Mesothelial cell of epicardium (in vitro differentiated cells): ENCODE measurements at places on chromosomes 12 and 14. TPM values are rescaled to one million over a fixed set of nuclear protein-coding genes. Genes with fewer than 3 reads are reported as not detected.

- DNase-seq = no peak
Observed at GRCh38 chr12:107650977-107651376, 34.6 kb upstream of the PWP1 start.

DNA sequence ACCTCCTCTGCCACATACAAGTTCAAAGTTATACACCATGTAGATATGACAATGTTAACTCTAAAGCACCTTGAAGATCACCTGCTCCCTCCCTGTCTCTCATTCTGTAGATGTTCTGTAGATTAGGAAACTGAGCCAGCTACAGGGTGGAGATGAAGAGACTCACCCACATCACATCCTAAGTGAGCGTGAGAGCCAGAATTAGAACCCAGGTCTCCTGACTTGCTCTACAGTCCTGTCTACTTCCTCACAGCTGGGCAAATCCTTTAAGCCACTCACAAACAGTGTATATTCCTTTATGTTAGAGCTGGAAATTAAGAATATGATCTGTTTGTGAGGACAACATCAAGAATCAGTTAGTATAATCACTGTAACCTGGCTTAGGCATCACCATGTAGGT is 1.8 kb downstream of the APPL2 start:
- DNase-seq = no peak

SLC17A8 gene
- 0.40 to 0.66 TPM (median 0.61 TPM) in 3 replicates for total RNA-seq

OR10G3 gene
- not detected in 3 replicates for total RNA-seq

DNA sequence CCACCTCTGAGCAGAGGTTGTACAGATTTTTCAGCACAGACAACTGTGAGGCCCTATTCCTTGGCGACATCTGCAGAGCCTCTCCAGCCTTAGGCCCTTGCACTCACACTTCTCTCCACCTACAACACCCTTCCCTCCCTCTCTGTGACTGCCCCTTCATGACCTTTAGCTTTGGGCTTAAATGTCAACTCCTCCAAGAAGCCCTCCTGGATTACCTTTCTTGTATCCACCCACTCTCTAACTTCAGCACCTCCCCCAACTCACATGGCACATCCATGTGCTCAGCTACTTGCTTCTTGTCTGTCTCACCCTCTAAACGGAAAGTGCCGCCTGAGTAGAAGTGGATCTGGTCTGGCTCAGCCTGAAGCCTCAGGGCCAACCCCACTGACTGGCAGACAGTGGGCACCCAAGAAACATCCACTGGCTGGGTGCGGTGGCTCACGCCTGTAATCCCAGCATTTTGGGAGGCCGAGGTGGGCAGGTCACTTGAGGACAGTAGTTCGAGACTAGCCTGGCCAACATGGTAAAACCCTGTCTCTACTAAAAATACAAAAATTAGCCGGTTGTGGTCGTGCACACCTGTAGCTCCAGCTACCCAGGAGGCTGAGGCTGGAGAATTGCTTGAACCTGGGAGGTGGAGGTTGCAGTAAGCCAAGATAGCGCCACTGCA is 22.1 kb downstream of the TRPV4 start:
- DNase-seq = no peak

DNA sequence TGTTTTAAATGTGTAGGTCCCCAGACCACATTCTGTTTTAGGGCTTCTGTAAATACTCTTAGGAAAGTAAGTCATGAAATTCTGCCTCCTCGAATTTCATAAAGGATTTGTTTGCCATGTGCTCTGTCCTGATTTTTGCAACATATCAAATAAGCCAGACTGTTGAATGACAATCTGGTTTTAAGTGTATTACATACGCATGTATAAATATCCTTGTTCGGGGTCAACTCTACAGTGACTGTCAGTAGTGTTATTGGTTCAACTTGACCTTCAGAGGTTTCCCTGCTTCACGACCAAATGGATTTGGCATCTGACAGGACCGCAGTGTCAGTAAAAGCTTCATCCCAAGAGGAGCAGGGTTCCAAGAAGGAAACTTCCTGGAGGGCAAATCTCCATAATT is 52.7 kb downstream of the PPM1A start:
- no peak for DNase-seq

DNA sequence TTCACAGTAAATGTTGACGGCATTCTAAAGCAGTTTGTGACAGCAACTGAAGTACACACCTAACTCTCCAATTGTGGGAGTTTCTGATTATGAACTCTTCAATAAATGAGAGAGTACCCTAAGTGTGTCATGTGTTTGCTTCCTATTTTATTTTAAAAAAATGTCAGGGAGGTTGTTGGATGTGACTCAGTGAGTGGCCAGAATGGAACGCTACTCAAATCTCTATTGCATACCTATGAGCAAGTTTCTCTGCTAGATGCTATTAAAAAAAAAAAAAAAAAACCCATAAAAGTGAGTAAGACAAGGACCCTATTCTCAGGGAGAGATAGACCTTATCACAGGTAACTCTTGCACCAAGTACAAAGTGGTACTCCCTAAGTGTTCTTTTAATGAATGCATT is 256.6 kb downstream of the BTG1 start:
- no peak for DNase-seq

GRCh38 chr12:108759924-108760323 is 28.6 kb upstream of the CORO1C start:
- DNase-seq = no peak

SPSB2 gene
- total RNA-seq = 2.4 to 4.1 TPM (median 2.9 TPM) in 3 replicates

ANKS1B gene
- 6.9 to 8.8 TPM (median 7.5 TPM) in 3 replicates for total RNA-seq

- DNase-seq = no peak
Observed at GRCh38 chr14:23043754-23044153, 1.7 kb downstream of the PSMB11 start.

B4GALNT3 gene
- 6.9 to 7.3 TPM (median 7.0 TPM) in 3 replicates for total RNA-seq

MYF5 gene
- not detected in 3 replicates for total RNA-seq

TRIM9 gene
- 8.4 to 11.3 TPM (median 8.9 TPM) in 3 replicates for total RNA-seq

DBX2 gene
- total RNA-seq = not detected in 3 replicates

OR4E2 gene
- not detected in 3 replicates for total RNA-seq

KRT78 gene
- total RNA-seq = not detected in 3 replicates

DNA sequence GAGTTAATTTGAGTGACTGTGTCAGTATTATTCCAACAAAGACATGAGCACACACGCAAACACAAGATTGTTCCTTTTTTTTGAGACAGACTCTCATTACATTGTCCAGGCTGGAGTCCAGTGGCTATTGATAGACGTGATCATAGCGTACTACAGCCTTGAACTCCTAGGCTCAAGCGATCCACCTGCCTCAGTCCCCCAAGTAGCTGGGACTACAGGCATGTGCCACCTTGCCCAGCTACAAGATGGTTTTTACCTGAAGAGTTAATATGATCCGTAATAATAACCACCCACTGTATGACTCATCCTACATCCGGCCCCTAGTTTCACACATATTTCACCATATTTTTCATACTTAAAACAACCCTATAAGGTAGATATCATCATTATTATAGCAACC is 26.8 kb downstream of the BCAT1 start:
- DNase-seq = no peak

GRCh38 chr12:74111688-74112360 is 425.8 kb upstream of the ATXN7L3B start:
- DNase-seq = no peak

OLR1 gene
- total RNA-seq = 1.3 to 1.7 TPM (median 1.4 TPM) in 3 replicates

DNA sequence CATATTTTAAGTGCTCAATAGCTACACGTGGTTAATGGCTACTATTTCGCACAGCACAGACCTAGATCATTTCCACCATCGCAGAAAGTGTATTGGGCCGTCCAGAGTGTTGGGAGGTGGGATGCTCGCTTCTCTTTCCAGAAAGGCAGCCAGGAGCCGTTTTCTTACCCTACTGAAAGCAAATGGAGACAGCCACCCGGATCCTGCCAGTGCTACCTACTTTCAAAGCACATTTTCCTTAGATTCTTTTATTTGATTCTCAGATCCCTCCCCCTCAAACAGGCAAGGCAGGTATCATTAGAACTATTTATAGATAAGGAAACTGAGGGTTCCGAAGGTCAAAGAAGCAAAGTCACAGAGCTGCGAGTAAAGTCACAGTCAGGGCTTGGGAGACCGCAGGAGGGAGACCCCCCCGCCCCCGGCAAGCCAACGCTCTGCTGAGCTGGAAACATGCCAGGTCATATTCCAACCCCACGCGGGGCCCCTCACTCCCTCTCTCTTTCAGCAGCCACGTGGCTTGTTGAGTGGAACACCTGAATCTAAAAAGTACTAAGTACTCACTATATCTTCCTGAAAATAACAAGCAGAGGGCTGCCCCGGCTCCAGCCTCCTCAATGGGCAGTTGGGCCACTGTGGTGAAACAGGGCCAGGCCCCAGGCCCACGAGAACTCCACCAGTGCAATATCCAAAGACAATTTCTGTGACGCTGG is 36.2 kb downstream of the PRIMA1 start:
- no peak for DNase-seq

DNA sequence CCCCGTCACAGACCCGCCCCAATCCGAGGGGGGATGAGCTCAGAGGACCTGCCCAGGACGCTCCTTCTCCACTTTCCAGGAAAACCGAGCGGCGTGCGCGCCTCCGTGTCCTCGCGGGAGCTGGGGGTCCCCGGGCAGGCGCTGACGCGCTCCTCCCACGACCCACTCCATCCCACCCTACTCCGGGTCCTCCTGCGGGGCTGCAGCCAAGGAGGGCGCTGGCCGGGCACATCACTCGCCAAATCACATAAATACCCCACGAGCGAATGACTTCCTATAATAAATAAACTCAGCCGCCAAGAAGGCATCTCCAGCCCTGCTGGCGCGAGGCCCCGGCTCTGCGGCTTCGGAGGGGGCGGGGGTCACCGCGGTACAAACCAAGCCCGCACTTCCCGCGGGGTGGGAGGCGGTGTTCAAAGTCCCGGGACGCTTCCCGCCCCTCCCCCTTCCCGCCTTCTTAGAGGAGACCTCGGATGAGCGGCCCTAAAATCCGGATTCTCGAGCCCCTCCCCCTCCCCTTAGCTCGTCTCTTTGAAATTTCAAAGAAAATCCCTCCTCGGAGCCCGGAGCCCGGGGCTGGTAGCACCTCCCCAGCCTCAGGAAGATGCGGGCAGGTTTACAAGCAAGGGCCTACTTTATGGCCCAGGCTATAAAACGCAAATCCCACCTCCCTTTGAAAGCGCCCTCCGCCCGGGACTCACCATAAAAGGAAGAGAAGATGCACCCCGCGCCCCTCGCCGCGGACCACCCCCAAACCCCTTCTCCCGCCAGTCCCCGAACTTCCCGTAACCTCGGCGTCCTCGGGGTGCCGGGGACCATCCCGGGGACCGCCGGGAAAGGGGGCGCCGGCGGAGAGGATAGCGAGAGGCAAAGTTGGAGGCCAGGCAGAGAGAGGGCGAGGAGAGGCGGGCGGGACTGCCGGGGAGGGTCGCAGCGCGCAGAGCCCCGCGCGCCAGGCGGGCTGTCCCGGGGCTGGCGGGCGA is 712 bp upstream of the FZD10 start:
- no peak for DNase-seq

COX8C gene
- 0.73 to 1.2 TPM in 2 of 3 replicates, not detected in the other for total RNA-seq

GRCh38 chr14:22386924-22387775 is 201.9 kb downstream of the DAD1 start:
- peak; percentile 45 for DNase-seq

DNA sequence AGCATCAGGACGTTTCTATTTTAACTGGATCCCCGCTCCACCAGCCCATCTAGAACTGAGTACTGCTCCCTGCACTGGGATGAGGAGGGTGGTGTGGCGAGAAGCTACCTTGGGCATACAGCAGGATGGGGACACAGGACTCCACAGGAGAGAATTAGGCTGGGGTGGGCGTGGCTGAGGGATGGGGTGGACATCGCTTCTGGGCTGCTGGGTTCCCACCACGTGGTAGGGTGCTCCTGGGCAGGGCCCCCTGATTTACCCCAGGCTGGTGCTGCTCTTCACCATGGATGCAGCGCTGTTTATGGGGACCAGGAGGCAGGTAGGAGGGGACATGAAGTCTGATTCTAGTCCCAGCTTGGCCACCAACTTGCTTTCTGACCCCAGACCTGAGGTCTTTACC is 41.9 kb downstream of the VDR start:
- DNase-seq = no peak

GRCh38 chr14:86712176-86712575 is 1182.2 kb downstream of the FLRT2 start:
- no peak for DNase-seq
